ENCODE measurements at places on chromosomes 4 and X.
A peak's percentile ranks its signal among the peaks of the same experiment; 100 is the strongest.

DNA sequence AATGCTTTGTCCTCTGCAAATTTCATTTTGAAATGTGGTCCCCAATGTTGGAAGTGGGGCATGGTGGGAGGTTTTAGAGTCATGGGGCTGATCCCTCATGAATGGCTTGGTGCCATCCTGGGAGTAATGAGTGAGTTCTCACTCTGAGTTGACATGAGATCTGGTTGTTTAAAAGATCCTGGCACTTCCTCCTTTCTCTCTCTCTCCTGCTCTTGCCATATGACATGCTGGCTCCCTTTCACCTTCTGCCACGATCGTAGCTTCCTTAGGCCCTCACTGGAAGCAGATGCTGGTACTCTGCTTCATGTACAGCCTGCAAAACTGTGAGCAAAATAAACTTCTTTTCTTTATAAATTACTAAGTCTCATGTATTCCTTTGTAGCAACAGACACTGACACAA lies 262.0 kb downstream of the IL15 start:
- DNase-seq: no peak

DNA sequence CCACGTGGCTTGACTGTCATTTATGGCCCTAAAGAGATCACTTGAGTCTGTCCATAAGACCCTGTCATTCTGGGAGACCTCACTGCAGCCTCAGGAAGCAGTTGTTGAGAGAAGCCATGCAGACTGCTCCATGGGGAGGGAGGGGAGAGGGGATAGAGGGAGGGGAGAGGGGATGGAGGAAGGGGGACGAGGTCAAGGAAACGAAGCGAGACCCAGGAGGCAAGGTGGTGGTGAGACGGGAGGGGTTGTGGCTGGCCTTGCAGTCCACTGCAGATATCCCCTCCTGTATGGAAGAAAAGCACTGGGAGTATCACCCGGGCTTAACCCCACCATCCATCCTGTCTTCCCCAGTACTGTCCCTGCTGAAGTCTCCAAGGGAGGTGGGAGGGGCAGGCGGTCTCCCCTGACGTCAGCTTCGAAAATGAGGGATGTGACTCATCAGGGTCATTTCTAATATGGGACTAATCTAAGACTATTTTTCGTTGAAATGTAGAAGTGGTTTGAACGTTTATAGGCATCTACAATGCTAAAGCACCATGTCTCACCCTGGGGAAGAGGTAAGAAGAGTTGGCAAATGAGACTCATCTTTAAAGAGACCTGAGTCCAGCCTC lies 5.6 kb downstream of the TMEM255A start:
- no peak for DNase-seq

DNA sequence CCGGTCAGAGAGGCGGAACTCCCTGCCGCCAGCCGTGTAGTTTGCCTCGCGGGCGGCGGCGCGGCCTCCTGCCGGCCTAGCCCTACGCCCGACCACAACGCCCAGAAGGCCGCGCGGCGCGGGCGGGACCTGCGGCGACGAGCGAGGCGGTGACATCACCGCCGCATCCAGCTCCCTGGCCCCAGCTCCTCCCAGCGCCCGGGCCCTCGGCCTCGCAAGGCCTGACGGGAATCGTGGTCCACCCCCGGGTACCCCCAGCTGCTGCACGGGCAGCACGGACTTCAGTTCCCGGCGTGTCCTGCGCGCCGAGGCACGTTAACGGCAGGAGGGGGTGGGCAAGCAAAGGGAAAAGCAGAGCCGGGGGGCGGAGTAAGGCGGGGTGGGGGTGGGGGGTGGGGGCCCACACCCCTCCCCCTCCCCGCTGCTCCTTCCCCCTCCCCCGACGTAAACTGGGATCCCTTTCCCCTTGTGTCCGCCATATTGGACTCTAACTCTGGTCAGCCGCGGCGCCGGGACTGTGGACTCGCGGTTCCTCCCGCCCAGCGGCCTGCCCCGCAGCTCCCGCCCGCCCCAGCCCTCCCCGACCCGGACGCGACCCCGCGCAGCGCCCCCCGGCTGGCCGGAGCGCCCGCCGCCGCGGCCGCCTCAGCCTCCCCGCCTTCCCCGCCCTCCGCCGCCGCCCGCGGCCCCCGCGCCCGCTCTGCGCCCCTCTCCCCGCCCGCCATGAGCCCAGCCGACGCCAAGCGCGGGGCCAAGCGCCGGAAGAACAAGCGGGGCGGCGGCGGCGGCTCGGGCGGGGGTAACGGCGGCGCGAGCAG lies at the start of gene FAM193A:
FAM193A (plus strand) TSS at position 455 of the 818 bp plus-strand sequence; CDS start at position 724, 269 bp downstream.
- DNase-seq: peak; percentile 96

DNA sequence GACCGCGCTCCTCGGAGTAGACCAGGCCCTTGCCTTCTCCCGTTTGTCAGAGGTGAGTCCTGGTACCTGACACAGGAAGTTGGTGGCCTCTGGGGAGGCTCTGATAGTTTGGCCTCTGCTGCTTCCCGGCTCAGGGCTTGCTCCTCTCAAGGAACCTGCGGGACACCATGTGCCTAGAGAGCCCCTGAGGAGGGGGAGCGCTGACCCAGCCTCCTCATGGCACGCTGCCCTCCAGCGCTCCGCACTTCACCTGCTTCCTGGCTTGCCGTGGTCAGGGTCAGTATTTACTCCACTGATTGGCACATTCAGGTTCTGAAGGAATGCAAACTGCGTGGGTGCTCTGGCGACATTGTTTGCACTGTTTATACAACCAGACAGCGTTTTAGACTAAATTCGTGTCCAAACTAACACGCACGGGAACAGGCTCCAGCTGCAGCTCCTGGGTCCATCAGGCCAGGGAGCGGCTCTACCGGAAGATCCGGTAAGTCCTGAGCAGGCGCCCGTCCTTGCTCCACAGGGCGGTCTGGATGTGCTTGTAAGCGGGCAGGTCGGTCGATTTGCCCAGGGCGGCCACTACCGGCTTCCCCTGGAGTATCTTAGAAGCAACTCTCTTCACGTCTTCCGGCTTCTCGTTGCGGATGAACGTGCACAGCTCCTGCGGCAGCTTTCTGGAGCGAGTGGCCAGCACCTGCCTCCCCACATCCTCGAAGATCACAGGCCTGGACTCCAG lies 121.6 kb upstream of the GRID2 start:
- no peak for DNase-seq

DNA sequence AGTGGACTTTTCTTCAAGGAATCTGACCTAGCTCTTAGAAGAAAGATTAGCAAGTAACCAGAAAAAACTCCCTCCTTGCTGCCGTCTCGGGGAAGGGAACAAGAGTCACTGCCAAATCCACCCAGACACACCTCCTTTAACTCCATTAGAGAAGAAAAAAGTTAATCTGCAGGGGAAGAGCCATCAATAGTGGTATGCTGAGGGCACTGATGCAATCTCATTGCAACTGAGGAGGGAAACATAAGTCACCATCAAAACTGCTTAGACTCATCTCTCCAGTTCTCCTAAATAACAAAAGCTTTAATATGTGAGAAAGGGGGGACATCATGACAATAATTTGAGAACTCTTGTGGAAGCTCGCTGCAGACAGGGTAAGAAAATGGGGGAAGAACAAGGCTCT lies 49.3 kb upstream of the MAGED4B start:
- no peak for DNase-seq

DNA sequence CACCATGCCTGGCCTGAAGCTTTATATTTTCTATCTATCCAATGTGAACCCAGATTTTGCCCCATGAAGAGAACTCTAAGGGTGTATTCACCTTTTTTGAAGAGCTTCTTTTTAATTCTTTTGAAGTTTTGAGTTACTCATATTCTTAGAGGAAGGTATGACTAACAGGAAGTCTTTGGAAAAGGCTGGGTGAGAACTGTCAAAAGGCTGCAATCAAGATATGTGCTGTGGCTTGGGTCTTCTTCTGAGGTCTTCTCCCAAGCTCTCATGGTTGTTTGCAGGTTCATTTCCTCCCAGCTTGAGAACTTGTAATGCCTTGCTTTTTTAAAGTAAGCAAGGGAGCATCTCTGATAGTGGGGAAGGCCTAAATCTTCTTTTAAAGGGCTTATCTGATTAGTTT lies 3.1 kb upstream of the C4orf17 start:
- no peak for DNase-seq

DNA sequence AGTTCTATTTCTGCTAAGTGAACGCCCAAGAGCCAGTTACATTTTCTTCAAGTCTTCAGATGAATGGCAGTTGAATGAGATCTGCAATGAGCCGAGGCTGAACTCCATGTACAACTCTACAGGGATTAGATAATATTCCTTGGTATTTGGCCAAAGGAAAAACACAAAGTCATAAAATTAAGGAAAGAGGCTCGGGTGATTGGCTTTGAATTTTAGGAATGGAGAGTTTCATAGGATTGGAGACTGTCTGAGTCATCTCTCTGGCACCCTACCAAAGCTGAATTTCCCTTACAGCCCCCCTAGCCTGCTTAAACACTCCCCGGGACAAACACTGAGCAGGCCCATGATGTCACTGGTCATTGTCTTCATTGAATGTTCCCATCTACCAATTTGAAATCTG lies 188.0 kb upstream of the C1QTNF7 start:
- DNase-seq: no peak
